Colonic mucosa (tissue), 4 donors: ENCODE measurements at places on chromosomes 4 and X.

- no peak for DNase-seq
Measured at GRCh38 chrX:9829308-9830267, 43.4 kb downstream of the SHROOM2 start.

DNA sequence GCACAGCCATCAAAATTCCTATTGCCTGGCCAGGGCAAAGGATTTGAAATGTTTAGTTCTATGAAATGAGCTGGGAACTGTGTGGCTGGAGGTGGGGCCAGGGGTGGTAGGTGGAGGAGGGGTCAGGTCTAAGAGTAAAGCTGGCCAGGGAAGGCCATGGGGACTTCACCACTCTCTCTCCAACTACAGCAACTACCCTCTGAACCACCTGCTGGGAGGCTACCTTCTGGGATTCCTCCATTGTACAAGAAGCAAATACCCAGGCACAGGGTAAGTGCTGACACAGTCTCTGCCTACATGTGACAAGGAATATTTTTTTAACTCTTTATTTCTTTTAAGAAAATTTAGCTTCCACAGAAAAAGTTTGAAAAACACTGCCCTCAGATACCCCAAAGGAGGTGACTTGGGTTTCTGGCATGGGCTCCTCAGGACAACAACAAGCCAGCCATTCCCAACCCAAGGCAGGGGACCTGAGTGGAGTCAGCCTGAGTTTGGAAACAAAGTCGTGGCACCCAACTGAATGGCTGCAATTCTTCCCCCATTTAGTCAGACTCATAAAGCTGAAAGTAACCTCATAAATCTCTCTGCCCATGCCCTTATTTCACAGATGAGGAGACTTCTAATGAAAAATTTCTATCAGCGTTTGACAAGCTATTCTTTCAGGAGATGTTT, 593.8 kb upstream of the DIPK2B start:
- no peak for DNase-seq

- no peak for DNase-seq
Measured at GRCh38 chr4:148812101-148812500, 369.9 kb upstream of the NR3C2 start.

DNA sequence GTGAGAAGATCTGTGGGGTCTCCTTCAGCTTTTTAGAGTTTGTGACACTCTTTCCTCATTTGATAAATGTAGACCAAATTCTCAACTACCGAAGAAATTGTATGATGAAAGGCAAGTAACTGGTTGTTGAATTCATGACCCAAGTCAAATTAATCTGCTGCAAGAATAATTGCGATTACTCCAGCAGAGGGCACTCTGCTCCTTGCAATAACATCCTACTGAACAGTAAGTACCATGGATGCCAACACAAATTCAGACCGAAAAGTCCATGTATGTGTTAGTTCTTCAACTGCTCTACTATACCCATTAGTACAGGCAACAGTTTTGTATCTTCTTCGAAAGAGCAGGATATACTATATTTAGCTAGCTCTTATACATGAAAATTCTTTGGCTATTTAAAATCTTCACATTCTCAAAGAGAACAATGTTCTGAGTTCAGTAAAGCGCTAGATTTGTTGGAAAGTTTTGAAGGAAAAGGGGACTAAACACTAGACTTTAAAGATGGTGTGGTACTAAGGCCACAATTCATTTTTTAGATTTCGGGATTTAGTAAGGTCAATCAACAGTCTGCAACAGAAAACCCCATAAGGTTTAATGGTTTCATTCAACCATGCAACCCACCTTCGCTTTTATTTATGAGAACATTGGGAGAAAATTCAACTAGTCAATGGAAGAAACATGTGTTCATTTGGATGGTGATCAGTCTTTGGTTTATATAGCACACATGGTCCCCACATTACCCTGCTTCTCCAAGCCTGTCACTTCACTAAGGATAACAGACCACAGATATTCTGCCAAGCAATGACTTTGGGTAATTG, 105.4 kb upstream of the TBC1D9 start:
- DNase-seq = peak; percentile 62

- no peak for DNase-seq
Measured at GRCh38 chr4:7725951-7726350, 213.7 kb downstream of the AFAP1 start.

DNA sequence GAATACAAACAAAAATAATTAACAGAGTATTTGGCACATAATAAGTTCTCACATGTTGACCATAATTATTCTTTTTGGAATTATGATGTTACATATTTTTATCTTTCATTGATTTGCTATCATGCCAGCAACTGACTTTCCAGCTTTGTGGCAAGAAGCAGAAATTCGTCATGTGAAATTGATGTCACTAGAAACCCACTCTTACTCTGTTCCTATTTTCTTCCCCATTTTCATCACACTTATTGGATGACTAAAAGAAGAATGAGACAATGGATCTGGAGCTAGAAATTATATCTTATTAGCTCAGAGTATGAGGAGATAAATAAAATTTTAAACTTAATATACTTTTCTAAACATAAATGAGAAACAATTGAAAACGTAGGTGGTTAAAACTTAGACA, 31.9 kb downstream of the EGF start:
- DNase-seq = no peak

DNA sequence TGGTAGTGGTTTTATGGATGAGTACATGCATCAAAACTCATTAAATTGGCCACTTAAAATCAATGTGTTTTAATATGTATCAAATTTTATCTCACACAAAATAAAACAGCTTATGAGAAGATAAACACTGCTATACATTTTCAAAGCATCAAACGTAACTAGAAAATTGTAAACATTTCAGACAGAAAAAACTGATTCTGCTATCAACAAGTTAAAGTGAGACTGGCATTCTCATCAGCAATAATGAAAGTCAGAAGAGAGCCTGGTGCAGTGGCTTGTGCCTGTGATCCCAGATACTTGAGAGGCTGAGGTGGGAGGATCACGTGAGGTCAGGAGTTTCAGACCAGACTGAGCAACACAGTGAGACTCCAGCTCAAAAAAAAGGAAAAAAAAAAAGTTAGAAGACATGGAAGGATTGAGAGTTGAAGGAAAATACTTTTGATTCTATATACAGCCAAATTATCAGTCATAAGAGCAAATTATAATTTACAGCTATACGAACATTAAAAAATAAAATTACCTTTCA, 2.9 kb downstream of the TBCK start:
- DNase-seq = no peak

- no peak for DNase-seq
Measured at GRCh38 chr4:20137176-20137575, 114.5 kb upstream of the SLIT2 start.

GRCh38 chr4:123301923-123302322, 94.7 kb upstream of the SPRY1 start:
- no peak for DNase-seq

DNA sequence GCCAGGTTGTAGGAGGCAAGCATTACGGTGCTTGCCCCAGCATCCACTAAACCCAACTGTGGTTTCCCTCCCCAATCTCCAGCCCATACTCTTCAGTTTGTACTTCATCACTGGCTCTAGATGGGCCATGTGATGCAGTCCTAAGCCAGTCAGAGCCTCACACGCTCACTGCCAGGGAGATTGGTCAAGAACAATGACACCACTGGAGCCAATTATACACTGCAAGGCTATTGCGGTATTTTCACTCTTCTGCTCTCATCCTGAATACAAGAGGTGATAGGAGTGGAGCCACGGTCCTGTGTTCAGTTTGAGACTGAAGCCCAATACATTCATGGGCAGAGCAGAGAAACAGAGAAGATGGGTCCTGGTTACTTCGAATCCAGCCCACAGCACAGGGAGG, 58.4 kb downstream of the SEPSECS start:
- DNase-seq = no peak

GRCh38 chrX:43068639-43069038, 290.7 kb upstream of the PPP1R2C start:
- DNase-seq = no peak

- DNase-seq = no peak
Measured at GRCh38 chr4:70080205-70080604, 30.0 kb downstream of the HTN1 start.

- no peak for DNase-seq
Measured at GRCh38 chrX:135324463-135324862, 15.2 kb downstream of the ETDC start.

- DNase-seq = no peak
Measured at GRCh38 chr4:13498469-13498868, 14.3 kb upstream of the RAB28 start.

DNA sequence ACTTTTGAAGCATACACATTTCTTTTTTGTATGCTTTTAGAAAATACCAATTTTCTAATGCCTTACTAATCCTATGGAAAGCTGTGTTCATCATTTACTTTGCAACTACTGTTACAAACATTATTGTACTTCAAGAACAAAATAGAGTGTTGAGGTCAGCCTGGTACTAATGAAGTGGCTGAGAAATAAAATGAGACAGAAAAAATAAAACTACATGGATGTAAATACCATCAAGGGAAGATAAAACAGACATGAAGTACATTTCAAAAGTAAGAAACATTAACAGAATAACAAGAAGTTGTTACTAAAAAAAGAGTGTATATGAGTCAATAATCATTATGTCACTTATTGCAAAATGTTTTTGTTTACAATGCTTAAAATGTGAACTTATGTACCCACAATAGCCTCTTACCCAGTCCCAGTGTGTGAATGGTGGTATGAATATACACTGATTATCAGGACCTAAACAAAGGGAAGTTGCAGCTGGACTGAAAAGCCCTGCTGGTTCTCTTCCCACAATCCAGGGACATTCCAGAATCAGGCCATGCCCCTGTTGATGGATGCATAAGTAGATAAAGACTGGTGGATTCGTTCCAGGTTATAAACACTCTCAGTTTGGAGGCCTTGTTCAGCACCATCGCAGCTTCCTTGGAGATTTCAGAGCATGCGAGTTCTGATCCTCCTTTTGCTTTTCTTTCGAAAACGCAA, 2.4 kb upstream of the CSN3 start:
- no peak for DNase-seq

GRCh38 chrX:40479777-40480318, 100.9 kb upstream of the ATP6AP2 start:
- no peak for DNase-seq

GRCh38 chrX:9171841-9172463, 138.0 kb upstream of the FAM9B start:
- no peak for DNase-seq

DNA sequence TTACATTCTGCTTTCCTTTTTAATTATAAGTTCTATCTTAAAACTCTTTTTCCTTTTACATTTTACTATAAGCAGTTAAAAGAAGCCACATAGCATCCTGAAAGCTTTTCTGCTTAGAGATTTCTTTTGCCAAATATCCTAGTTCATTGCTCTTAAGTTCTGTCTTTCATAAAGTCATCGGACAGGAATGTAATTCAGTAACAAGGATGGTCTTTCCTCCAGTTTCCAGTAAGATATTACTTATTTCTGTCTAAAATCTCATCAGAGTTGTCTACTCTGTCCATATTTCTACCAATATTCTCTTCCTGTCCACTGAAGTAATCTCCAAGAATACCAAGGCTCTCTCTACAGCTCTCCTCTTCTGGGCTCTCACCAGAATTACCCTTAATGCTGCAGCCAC, 37.5 kb upstream of the ADH1C start:
- DNase-seq = no peak

DNA sequence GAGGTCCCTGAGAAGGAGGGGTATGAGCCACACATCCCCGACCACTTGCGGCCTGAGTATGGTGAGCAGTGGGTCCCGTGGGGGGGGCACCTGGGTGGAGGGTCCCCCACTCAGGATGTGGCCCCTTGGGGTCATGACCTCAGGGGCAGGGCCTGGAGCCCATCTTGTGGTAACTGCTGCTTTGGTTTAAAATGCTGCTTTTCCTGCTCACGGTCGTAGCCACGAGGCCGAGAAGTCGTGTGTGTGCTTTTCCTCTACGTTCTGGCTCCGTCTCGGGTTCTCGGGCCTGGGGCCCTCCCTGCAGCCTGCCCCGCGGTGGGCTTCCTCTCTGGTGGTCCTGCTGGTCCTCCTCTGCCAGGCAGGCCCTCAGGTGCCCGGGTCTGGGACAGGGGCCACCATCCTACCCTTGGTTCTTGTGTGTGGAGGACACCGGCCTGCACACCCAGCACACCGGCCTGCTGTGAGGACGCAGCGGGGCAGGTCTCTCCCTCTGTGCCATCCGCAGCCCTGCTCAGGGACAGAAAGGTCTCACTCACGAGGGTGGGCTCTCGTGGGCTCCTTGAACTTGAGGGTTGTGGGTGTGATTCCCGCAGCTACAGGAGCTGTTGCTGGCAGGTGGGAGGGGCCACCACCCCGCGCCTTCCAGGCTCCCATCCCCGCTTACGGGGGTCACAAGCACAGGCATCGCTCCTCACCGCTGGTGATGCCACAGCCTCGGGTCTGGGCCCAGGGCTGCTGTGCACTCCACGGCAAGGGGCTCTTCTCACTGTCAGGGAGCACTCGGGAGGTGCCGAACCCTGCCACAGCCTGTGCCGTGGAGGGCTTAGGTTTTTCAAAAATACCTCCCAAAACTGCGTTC, 19.6 kb downstream of the UVSSA start:
- DNase-seq = no peak

DNA sequence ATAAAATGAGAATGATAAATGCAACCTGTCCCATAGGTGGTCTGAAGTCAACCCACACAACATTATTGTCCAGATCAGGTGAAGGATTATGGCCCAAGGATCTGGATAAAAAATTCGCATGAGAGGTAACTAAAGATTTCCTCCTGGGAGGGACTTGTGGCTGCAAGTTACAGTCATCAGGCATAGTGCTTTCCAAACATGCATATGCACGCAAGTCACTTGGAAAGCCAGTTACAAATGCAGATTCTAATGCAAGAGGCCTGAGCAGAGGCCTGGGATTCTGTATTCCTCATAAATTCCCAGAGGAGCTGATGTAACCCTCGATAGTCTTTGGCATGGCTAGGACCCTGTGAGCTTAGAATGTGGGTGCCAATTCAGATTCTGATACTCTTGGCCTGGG, 21.1 kb downstream of the HS3ST1 start:
- DNase-seq = no peak

GRCh38 chr4:82797405-82798111, 1.0 kb downstream of the SCD5 start:
- no peak for DNase-seq

DNA sequence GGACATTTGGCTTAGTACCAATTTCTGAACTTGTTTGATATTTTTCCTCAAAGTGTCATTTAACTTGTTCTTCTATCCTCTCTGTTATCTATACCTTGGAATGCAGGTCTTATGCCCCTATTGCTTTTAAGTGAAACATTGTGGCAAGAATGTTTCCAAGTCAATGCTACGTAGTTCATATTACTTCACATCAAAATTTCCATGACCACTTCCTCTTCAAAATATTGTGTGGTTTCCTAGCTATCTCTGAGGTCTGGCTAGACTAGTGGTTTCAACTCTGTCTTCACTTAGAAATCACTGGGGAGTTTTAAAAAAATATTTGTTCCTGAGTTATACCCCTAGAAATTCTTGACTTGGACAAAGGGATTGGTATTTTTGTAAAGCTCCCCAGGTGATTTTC, 20.2 kb upstream of the RASGEF1B start:
- DNase-seq = no peak

- no peak for DNase-seq
Measured at GRCh38 chrX:39903937-39904336, 193.8 kb downstream of the BCOR start.
